Heart right ventricle (tissue), 16 donors: ENCODE measurements at places on chromosomes 5 and 9.

DNA sequence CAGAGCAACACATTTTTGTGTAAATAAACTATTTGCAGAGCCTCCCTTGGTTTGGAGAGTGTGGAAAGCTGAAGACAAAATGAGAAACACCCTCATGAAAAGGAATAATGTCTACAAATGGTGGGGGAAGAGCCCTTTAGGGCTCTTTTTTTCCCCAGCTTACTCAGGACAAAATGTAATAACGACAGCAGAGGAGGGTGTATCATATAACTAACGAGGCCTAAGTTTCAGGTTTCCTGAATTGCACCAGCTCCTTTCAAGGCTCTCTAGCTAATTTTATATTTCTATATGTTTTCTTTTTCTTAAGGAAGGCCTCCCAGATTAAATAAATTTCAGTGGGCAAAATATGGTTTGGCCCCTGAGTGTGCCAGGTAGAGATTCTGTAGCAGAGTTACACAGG is 116.3 kb downstream of the FEM1C start:
- DNase-seq: no peak

- DNase-seq: no peak
These were observed 32.8 kb downstream of the ANGPTL2 start for GRCh38 chr9:127089631-127090081.

GRCh38 chr5:29822521-29822920 is 1371.0 kb upstream of the CDH6 start:
- no peak for DNase-seq

DNA sequence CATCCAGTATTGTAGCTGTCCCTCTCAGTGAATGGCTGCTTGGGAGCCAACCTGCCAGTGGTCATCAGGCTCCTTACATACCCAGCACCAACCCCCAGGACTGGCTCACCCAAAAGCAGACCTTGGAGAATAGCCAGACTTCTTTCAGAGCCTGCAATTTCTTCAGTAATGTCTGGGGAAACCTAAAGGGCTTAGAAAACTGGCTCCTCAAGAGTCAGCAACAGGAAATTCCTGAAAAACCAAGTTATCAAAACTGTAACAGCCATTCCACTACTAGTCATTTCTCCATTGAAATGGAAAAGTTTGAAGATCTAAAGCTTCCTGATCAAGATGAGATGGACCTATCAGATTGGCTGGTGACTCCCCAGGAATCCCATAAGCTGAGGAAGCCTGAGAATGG is 12.3 kb upstream of the STING1 start:
- no peak for DNase-seq

- no peak for DNase-seq
These were observed 81.9 kb downstream of the DMRTA1 start for GRCh38 chr9:22528485-22528884.

DNA sequence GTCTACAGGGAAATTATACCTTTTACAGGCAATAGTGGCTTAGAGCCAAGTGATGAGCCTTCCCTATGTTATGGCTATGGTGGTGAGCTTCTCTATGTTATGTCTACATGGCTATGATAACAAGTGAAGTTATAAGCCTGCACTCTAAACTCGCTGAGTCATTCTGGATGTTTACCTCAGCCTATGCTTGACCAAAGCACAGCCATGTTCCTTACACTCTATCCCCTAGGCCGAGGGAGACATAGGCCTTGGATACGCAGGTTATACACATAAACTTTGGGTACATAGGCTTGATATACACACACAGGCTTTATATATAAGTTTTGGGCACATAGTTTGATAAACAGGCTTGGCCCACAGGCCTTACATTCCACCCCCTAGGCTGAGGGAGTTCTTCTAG is 13.8 kb downstream of the DMAC1 start:
- DNase-seq: no peak

DNA sequence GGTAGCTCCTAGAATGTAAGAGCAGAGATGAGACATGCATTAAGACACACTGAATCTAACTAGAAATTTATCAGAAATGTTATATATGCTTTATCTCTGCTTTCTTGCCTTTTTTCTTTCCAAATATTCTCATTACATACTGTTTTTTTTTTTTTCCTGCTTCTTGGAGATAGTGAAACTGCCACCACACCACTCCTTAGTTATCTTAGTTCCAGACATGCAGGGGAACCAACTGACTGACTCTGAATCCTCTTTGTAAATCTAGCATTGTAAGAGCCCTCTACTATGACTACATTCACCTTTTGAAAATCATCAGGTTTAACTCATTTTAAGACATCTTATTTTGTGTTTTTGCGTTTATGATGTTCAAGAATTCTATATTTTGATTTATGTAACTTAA is 181.3 kb upstream of the ST8SIA4 start:
- DNase-seq: no peak

DNA sequence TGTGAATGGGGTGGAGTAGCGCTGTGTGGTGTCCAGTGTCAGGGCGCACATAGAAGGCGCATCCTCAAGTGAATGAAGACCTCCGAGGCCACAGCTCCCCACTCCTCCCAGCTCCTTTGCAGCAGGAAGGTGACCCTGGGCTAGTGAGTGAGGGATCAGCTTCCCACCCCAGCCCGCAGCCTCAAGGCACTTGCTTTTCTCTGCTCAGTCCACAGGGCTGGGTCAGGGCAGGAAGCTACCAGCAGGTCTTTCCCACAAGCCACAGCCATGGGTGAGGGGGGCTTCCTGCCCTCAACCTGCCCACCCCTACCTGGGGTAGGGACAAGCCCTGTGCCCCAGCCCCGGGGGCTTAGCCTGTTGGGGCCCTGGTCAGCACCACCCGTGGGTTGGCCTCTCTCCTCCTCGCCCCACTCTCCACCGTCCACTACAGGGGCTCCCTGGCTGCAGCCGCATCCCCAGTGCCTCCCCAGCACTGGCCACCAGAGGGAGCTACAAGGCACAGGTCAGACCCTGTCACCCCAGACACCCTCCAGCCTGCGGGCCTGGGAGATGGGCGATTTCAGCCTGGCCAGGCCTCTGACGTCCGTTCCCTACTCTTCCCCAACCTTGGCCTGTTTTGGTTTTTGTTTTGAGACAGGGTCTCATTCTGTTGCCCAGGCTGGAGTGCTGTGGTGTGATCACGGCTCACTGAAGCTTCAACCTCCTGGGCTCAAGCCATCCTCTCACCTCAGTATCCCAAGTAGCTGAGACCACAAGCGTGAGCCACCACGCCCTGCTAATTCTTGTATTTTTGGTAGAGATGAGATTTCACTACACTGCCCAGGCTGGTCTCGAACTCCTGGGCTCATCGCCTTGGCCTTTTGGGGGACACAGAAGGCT is 1.3 kb upstream of the ABCA2 start:
- DNase-seq: peak; percentile 78

GRCh38 chr5:110354311-110354710 is 372.2 kb downstream of the TMEM232 start:
- DNase-seq: no peak

DNA sequence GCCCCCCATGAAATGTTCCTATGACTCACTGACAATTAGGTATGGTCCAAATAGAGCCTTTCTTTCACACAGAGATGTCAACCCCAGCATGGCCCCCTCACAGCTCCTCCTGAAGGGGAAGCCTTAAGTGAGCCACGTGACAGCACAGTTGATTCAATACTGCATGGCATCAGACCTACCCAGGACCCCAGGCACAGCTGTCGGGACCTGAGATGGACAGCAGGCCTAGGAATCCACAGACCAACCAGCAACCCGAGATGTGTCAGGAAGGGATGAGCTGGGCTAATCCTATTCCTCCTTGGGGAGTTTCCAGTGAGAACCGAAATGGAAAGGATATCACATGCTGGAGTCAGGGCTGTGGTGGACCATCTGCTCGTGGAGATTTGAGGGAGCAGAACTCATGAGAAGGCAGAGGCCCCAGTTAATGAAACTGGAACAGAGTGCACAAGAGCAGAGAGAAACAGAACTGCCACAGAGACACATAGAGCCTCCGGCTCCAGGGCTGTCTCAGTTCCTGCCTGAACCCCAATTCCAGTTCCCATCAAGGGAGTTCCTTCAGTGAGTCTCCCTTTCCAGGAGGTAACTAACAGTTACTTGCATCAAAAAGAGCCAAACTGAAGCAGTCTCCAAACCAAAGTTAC is 42.1 kb upstream of the SMIM23 start:
- DNase-seq: no peak

DNA sequence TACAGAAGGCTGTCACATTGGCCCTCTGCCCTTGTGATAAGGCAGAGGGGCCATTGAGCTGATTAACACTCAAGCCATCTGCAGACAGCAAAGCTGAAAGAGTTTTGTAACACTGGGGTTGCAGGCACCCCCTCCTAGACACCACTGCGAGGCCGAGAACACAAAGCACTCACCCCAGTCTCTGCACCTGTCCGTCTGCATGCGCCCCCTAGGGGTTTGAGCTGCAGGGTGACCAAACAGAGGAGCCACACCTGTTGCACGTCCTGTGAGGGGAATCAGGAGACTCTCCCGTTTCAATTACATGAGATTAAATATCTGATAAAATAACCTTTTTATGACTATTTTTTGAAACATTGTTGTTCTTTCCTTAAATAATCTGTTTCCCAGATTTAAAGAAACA is 1180.4 kb downstream of the CDH9 start:
- no peak for DNase-seq

DNA sequence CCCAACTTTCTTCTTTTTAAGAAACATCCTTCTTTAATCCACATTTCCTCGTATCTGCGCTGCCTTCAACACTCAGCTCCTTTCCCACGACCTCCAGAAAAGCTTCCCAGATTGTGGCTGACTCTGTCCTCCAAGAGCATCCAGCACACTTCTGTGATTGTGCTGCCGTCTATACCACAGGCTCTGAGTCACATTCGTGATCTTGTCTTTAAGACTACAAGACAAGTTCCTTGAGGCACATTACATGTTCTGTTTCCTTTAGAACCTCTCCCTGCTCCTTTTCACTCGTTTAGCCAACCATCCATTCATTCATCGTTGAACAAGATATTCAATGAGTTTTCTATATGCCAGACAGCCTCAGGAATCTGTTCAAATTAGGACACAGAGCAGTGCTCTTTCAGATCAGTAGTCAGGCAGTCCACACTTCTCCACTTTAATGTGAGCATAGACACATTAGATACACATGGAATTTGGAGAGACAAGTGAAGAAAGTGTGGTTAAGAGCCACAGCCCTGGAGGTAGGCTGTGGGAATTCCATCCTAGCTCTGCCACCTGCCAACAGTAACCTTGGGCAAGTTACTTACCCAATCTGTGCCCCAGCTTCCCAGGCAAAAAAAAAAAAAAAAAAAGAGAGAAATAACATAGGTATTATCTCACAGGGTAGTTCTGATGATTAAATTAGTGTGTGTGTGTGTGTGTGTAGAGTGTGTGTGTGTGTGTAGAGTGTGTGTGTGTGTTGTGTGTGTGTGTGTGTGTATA is 18.9 kb downstream of the WHRN start:
- DNase-seq: no peak
